ENCODE measurements at places on chromosomes 3 and 15.

DNA sequence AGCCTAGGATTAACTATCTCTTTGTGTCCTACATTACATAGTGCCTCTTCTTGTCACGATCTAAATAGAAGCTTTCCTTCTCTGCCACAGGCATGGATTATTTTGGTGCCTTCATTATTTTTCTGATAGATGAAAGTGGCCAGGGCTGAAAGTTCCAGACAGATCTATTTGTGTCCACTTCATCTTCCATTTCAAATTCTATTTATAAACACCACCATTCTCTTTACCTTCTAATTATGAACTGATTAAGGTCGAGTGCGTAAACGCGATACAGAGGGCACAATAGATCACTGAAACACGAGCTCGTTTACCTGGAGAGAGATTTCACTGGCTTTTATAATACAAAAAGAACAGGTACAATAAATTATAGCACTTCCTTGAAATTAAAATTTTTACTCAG lies 105.0 kb downstream of the EDEM1 start:
- DNase-seq: no peak

- DNase-seq: no peak
These were observed 293.6 kb upstream of the MDFIC2 start for GRCh38 chr3:70606018-70606417.

DNA sequence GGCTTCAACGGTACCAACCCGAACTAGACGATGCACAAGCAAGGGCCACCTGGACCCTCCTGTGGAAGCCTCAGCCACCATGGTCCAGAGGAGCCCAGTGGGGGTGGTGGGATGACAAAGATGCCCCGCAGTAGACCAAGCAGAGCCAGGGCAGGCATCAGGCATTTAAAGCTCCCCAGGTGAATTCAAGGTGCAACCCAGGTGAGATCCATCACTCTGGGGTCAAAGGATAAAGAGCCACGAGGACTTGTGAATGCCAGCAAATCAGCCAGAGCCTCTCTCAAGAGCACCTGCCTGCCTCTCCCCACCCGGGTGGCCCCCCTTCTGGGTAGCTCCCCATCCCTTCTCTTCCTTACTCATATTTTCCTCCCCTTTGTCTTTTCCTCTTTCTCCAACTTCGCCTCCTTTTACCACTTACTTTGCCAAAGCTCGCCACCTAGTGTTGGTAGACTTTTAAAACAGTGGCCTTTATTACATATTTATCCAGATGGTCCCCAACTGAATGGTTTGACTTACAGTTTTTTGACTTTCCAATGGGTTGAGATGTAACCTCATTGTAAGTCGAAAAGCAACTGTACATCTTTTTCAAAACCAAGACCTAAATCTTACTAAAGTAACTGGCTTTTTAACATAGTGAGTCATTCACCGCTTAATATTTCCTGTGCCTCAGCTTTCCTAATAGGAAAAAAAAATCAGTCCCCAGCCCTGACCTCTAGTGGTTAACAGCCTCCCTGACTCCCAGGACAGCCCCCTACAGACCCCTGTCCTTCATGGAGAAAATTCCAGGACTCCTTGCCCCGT lies 18.8 kb downstream of the PLA2G4F start:
- DNase-seq: no peak

DNA sequence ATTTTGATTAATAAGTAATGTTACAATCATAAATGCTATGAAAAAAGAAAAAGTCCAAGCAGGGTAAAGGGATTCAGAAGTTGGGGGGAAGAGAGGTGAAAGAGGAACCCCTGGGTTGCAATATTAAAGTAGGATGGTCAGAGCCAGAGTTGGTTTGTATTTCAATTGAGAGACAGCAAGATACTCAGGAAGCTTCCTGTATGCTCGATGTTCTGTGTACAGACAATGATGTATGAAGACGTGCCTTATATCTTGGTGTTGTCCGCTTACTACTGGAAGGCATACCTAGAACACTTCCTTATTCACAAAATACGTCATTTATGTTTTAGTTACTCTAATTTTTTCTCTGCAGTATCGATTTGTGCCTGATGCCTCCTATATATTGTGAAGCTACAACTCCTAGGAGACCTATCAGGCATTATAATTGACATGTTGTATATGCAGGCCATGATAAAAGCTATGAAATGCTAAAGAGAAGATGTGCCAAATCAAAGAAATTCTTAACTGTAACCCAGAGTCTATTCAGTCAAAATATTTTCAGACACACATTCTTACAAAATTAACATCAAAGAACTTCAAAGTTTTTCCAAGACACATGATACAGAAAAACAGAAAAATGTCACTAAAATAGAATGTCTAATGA lies 87.5 kb downstream of the TBL1XR1 start:
- no peak for DNase-seq

GRCh38 chr3:45826908-45827307 lies 15.0 kb downstream of the LZTFL1 start:
- no peak for DNase-seq

GRCh38 chr15:59298225-59298853 lies 74.3 kb downstream of the MYO1E start:
- no peak for DNase-seq
